Globus pallidus (tissue), 1 donor: ENCODE measurements at places on chromosomes 2 and 18.
A peak's percentile ranks its signal among the peaks of the same experiment; 100 is the strongest.

- DNase-seq = no peak
These were observed 56.3 kb downstream of the POMC start for GRCh38 chr2:25112113-25112512.

DNA sequence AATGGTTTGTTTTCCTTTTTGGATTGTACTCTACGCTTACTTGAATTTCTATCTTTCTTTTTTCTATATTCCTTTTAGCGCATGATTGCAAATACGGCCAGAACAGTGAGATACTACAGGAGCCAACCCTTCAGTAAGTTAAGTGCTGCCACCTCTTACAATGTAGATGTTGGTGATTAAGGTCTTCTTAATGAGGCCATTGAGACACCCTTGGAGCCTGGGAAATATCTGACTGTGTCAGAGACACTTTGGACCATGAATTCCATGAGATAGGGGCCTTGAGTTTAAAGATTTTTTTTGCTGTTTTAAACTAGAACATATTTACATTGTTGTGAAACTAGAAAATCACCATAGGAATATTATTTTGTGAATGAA is 27.1 kb upstream of the MAP3K20 start:
- no peak for DNase-seq

GRCh38 chr2:171139860-171140259 is 20.8 kb downstream of the TLK1 start:
- no peak for DNase-seq

GRCh38 chr18:79705272-79705671 is 25.7 kb downstream of the CTDP1 start:
- no peak for DNase-seq

DNA sequence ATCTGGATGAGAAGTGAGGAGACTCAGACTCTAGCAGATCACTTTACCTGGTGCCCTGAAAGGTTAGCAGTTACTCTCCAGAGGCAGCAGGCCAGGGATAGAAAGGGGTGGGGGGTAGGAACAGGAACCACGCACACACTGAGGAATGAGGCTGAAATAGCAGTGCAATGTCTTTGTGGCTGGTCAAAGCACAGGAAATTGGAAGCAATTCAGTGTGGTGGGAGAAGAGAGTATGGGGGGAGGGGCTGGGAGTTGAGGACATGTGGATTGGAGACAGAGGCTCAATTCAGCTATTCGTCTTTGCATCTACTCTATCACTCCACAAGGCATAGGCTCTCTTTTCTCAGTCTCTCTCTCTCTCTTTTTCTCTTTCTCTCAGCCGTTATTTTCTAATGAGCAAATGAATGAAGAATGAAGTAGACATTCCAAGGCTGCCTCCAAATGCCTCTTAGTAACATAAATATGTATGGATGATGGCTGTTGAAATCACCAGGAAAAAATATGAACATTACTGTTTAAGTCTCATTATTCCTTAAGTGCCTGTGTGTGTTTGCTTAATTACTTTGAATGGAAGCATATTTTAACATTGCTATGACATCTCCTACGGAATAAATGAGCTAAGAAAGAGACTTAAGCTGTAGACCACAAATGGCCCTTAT is 979.4 kb downstream of the TSN start:
- DNase-seq = no peak

DNA sequence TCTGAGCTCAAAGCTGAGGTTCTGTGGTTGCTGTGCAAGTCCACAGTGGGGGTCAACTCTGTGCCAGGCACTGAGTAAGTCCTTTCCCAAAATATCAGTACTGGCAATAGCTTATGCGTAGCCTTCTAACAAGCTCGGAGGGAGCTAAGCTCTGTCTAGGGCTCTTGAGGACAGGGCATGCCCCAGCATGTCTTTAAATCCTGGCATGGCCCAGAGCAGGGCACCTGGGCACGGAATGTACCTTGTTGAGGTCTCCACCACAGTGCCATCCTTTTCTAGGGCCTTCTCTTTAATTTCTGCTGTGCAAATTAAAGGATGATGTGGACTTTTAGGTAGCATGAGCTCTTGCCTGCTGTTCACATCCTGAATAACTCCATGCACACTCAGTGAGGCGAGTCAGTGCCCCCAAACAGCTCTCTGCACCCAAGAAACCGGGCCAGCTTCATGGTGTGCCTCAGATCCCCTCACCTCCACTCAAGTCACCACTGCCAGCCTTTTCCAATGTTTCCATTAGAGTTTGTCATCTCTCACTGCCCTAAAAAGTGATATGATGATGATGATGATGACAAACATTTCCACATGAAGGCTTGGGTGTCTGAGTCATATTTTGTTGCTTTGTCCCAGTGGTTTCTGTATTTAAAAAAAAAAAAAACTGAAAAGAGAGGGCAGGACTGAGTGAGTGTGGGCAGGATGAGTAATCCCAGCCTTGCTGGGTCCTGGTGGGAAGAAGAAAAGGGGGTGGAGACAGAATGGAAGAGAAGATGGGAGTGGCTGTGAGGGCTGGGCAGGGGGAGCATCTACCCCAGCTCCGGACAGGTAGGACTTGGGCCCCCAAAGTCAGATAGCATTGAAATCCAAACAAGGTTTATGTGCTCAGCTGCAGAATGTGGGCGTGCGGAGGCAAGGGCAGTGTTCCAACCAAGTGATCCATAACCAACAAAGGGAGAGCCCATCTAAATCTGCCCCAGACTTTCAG is 78.9 kb downstream of the ZBTB7C start:
- DNase-seq = no peak

GRCh38 chr18:78822171-78822948 is 157.3 kb upstream of the SALL3 start:
- DNase-seq = no peak

DNA sequence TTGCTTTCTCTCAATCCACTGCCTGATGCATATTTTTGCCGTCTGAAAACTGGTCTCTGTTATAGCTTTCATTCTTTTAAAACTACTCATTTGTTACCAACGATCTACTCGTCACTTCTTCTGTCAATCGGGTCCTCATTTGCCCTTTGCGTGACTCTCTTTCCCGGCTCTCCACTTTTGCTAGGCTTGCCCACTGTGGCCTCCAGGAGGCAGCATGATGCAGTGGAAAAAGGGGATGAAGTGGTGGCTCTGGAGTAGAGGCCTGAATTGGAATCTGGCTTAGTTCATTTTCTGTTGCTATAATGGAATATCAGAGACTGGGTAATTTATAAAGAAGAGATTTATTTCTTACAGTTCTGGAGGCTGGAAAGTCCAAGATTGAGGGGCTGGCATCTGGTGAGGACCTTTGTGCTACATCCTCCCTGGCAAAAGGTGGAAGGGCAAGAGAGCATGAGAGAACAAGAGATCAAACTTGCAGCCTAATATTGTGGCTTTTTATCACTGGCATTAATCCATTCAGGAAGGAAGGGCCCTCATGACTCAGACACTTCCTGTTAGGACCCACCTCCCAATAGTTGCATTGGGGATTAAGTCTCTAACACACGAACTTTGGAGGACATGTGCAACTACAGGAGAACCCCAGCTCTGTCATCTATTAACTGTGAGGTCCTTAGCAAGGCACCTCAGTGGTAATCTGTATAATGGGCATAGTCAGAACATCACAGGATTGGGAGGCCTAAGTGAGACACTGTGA is 15.4 kb downstream of the GDF7 start:
- no peak for DNase-seq

GRCh38 chr2:111121828-111122630 is 1.3 kb downstream of the BCL2L11 start:
- peak; percentile 87 for DNase-seq

DNA sequence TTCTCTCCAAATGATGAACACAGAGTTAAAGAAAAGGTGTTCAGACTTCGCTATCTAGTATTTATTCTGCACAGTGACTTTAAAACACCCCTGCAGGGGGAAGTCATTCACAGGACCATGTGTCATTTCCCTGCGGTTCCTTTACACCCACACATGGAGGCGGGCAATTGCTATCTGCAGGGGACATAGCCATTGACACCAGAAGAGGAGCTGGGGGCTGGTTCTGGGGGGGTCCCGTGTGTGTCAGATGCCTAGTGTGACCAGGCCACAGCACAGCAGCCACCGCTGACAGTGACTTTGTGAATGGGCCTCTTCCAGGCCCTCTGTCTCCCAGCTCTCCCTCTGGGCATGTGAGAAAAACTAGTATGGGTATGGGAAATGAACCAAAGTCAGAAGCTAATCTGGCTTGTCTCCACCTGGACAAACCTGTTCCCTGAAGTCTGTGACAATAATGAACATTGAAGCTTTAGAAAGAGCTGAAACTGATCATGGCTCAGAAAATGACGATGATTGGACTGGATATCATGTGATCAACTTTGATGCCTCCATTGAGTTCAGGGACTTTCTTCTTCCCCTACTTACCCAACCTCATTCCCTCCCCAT is 7.5 kb upstream of the GBX2 start:
- DNase-seq = no peak

GRCh38 chr2:30231996-30232800 is 864 bp downstream of the LBH start:
- no peak for DNase-seq

DNA sequence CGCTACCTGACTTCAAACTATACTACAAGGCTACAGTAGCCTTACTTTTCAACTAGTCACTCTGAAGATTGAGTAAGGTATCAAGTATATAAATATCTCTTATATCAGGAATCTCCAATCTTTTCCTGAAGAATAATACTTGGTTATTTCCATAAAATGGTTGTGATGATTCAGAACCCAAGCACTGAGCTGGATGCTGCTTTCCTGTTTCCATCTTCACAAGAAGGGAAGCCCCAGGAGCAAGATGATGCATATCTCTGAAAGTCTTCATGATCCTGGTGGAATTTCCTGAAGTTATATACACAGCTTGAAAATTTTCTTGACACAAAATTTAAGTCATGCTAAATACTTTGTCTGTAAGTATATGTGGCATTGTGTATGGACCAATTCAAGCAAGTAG is 243.9 kb upstream of the TANK start:
- no peak for DNase-seq
